Activated CD4-positive, CD25-positive, alpha-beta regulatory T cell treated with anti-CD3 and anti-CD28 coated beads, Interleukin-2, amount 50 U/mL, for 72 hours (primary cell): ENCODE measurements at places on chromosomes 2 and 18.

DNA sequence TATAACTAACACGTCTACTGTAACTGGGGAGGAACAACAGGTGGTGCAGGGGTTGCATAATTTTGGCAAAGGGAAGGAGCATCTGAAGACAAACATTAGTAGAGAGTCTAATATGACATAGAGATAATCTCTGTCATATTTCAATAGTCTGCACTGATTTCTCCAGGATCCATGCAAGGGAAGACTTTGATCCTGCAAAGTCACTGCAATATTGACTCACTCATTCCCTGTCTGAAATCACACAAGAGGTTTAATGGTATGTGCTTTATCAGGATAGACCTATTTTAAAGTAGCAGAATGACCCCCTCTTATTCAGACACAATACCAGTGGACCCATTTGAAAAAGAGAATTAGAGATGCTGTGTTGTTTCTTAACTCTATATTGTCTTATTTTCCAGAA lies 98.7 kb upstream of the CAVIN2 start:
- no peak for DNase-seq

- no peak for DNase-seq
Observed at GRCh38 chr2:10473121-10473756, 25.1 kb upstream of the ODC1 start.

DNA sequence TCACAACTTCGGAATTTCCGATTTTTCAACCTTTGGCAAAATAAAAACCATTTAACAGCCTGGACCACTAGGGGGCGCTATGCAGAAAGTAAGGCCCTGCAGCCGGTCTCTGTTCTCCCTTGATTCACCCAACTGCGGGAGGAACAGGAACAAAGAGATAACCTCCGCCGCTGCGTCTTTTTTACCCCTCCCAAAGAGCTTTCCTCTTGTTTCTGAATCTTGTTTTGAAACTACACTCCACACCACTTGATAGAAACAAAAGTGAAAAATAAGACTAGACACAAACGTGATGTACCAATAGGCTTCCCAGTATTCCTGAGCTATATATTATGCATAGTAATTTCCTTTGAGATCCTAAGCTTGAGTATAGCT lies 231.2 kb downstream of the MYO3B start:
- peak; percentile 67 for DNase-seq

GRCh38 chr2:191041418-191042161 lies 27.6 kb upstream of the STAT1 start:
- DNase-seq = no peak

GRCh38 chr2:178756843-178757242 lies 50.4 kb downstream of the TTN start:
- no peak for DNase-seq

GRCh38 chr2:172613040-172613439 lies 57.1 kb downstream of the PDK1 start:
- no peak for DNase-seq

DNA sequence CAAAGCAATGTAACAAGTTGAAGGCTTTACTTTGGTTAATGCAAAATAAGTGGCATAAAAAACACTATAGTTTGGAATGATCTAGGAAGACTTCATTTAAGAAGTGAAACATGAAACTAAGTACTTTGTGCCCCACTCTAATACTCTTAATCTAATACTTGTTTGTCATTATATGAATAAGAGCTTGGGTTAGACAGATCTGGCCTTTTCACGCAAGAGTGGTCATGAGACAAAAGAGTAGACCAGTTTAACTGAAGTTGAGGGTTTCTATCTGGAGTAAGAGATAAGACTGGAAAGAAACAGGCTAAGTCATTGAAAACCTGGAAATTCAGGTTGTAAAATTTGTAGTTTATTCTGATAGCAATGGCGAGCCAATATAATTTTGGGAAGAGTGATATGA lies 2.8 kb downstream of the SLC30A6 start:
- no peak for DNase-seq

- DNase-seq = no peak
Observed at GRCh38 chr2:53765767-53766166, 1.8 kb upstream of the CHAC2 start.

DNA sequence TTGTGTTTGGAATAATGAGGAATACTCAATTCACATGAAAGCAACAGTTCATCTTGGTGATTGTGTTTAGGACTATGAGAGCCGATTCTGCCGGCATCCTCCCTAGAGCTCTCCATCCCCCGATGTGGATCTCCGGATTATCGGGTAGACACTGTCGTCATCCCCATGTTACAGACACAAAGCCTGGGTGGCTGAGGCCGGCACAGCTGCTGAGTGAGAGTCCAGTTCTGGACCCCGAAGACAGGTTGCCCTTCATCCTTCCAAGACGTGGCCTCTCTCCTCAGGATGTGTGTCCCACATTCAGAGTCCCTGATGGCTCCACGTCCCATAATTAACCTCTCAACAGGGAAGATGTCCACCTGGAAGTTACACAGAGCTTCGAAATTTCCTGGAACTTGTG lies 129.3 kb downstream of the HDAC4 start:
- DNase-seq = no peak

DNA sequence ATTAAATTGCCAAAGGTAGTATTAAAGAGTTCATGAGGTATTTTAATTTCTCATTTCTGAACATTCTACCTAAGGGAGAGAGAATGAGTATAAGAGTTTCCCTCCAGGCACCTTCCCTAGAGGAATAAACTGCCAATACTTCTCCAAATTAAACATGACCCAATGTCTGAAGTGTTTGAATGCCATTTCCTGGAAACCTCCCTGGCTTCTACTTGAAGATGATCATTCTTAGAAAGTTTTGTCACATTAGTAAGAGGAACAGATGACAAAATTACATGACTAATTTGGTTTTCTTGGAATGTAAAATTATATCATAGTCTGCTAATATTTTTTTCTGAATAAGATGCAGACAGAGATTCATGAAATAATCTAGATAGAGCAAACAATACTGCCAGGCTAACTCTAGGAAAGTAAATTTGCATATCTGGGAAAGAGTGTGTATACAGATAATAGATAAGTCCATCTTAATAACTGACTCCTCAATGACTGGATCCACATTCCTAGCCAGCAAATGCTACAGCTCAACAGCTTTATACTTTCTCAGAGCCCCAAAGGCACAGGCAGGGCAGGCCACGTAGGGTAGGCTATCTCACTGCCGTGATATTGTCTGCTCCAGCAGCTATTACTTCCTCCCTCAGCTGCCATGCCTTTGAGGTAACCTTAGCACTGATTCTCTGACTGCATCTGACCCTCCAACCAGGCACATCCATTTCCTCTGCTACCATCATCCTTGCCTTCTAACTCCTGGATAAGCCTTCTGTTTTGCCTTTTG lies 630.8 kb upstream of the PIK3C3 start:
- DNase-seq = no peak

DNA sequence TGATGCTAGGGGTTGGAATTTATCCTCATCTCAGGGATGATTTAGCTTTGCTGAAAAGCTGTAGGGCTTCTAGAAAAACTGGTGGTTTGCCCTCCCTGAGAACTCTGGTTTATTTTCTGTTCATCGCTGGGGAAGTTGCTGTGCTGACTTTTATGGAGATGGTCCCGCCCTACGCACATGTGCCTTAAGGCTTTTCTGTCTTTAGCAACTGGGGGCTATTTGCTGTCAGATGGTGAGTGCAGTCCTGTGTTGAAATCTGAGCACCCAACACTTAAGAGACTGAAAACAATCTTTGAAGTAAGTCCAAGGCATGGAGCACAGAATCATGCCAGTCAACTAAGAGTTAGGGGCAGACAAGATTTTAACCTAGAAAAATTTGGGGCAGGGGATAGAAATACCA lies 2148.4 kb upstream of the CELF4 start:
- DNase-seq = no peak

GRCh38 chr2:62774555-62775366 lies 69.2 kb downstream of the EHBP1 start:
- no peak for DNase-seq

GRCh38 chr18:40233931-40234616 lies 1721.0 kb upstream of the PIK3C3 start:
- no peak for DNase-seq

- no peak for DNase-seq
Observed at GRCh38 chr2:191441496-191442214, 196.5 kb downstream of the MYO1B start.

DNA sequence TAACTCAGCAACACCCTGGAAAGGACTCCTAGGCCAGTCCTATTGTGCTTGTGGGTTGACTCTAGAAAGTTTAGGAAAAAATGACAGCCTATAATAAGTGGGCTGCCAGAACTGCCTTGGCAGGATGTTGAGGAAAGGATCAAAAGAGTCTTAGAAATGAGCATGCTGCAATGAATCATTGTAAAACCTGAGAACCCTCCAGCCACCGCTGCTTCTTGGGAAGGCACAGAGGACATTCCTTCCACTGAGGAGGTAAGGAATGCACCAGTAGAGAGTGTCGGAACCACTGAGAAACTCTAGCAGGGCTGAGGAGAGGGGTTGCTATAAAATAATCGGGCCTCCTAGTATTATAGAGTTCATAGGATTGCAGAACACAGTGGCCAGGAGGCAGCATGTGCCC lies 146.7 kb upstream of the SMIM21 start:
- no peak for DNase-seq
